NB4 (cell line): ENCODE measurements at places on chromosomes 6 and 20.

DNA sequence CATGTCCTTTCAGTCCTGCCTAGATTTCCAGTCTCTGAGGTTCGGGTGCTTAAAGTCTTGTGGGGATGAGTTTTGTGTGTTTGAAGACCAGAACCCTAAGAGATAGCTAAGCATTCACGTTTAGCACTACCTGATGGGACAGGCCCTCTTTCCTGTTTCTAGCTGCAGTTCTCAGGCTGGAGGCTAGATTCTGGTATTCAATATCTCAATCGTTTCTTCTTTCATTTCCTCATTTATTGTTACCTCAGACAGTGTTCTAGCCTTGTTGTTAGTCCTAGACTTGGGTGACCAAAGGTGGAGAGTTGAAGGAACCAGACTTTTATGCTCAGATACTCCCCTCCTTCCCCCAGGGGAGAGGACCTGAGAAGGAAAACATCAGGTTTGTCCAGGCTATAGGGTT lies 16.8 kb downstream of the CEP250 start:
- no peak for DNase-seq

DNA sequence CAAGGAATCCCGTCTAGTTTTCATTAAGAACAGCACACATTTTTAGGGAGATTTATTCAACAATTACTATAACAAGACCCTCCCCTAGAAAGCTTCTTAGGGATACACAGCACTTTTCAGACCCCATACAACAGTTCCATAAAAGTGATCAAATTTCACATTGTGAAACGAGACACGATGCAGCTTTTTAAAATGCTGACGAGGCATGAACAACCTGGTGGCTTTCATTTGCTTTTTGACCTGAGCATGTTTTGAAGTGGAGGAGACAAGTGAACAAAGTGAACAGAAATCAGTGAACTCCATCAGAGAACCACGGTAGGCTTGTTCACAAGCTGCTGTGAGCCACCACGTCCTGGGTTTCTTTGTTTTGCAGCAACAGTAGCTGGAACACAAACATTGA lies 112.2 kb downstream of the PCSK2 start:
- DNase-seq = no peak

DNA sequence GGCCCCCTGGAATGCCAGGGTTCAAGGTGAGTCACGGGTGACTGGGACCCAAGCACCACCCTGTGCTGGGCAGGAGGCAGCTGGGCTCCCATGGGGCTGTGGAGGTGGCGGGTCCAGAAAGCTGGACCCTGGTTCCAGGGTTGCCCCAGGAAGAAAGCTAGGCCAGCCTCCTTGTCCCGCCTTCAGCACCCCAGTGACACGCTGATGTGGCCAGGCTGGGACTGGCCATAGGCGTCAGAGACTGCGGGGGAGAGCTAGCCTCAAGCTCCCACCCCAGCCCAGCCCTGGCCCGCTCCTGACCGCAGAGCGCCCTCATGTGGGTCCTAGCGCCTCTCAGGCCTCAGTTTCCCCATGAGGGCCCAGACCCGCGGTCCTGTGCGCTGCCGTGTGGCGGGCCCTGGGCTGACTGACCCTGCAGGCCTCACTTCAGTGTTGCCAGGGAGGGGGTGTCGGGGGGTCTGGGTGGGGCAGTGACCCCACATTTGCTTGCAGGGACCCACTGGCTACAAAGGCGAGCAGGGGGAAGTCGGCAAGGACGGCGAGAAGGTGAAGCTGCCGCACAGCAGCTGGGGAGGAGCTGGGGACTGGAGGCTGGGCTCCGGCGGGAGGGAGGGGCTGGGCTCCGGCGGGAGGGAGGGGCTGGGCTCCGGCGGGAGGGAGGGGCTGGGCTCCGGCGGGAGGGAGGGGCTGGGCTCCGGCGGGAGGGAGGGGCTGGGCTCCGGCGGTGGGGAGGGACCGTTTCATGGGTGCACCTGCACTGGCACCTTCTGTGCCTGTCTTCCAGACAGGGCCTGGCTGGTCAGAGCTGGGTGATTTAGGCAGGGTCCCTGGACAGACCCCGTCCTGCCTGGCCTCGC lies 7.9 kb downstream of the COL9A3 start:
- DNase-seq = peak; percentile 88

GRCh38 chr6:148864941-148865340 lies 118.1 kb downstream of the UST start:
- no peak for DNase-seq

DNA sequence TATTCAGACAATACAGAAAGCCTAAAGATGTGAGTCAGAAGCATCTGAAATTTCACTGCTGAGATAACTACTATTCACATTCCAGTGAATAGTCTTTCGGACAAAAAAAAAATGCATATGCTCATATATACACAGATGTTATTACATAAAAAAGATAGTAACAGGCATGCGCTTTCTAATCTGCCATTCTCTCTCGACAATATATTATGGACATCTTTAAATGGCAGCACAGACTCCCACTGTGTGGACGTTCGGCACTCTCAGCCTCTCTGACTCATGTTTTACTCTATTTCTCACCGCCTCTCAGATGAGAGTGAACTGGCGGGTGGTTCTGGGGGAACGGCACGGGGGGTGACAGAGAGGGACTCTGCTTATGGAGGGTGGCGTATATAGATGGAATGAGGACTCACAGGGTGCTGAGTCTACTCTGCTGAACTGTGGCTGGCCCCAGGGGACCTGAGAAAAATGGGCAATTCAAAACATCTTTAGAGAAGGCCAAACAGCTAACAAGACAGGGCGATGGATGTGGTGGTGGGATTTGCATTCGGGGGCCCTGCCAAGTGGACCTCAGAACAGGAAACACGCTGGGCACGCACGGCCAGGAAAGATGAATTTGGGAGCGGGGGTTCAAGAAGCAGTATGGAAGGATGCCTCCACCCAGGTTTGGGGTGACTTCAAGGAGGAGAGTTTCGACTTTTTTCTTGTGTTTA lies 68.9 kb downstream of the MDGA1 start:
- no peak for DNase-seq

- no peak for DNase-seq
Observed at GRCh38 chr20:43238266-43238665, 48.6 kb upstream of the PTPRT start.

DNA sequence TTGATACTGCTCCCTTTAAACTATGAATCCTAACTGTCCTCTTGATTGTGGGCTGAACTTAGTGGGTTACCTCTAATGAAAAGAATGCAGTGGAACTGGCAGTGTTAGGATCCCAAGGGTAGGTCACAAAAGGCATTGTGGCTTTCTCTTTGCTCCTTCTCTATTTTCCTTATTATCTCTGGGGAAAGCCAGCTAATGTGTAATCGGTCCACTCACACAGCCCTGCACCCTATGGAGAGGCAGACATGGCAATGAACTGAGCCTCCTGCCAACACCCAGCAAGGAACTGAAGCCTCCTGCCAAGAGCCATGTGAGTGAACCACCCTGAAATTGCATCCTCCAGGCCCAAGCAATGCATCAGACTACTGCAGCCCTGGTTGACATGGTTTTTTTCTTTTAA lies 24.6 kb upstream of the ZNF133 start:
- no peak for DNase-seq

DNA sequence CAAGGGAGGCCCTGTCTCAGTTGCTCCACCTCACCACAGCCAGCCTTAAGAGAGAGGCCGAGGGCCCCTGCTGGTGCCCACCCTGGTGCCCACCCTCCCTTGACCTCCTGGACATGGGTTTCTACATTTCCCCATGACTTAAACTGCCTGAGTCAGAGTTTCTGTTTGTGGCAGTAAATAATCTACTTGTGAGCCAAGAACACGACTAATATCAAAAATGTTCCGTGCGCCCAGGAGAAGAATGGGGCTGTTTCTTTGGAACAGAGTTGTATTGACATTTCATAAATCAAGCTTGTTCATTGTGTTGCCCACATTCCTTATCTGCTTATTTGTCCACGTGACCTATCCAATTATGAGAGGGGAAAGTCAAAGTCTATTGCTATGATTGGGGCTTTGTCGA lies 143.5 kb downstream of the ANKRD60 start:
- DNase-seq = no peak

- DNase-seq = no peak
Observed at GRCh38 chr6:17226786-17227233, 54.4 kb upstream of the RBM24 start.

DNA sequence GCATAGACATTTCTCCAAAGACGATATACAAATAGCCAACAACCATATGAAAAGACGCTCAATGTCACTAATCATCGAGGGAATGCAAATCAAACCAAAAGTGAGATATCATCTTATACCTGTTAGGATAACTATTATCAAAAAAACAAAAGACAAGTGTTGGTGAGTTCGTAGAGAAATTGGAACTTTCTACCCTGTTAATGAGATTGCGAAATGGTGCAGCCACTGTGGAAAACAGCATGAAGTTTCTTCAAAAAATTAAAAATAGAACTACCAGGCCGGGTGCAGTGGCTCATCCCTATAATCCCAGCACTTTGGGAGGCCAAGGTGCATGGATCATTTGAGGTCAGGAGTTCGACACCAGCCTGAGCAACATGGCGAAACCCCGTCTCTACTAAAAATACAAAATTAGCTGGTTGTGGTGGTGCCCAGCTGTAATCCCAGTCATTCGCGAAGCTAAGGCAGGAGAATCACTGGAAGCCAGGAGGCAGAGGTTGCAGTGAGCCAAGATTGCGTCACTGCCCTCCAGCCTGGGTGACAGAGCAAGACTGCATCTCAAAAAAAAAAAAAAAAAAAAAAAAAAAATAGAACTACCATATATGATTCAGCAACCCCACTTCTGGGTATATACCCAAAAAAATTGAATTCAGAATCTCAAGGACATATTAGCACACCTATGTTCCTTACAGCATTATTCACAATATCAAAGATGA lies 170.0 kb upstream of the ZNF184 start:
- no peak for DNase-seq

DNA sequence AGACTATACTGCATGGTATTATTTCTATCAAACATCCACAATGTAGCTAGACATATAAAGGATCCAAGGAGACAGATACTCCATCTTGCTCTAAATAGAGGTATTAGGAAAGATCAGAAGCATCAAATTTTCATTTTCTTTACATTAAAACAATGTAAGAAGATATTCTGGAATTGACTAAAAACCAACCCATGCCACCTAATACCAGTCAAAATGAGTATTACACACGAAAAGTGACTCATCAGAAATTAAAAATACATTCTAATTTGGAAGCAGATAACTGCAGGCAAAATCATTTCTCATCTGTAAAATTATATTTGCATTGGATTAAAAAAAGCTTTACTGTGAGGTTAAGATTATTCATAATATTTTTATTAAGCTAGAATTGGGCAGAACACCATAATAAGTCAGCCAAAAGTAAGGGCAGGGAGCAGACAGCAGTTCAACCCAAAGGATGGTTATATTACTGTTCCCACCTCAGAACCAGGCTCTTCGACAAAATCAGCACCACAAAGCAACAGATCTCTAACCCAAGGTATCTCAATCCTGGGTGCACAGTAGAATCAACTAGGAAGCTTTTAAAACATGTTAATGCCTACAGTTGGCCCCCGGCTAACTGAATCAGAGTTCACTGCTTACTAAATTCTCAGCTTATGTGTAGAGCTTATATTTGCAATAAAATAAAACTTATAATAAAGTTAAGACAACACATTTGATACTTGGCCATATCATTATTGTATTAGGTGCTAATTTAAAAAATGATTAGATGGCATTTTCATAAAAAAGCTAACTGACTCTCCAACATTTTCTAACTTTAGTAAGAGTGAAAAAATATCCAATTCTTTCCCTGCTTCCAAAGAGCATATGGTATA lies 35.2 kb downstream of the SAMD3 start:
- no peak for DNase-seq

DNA sequence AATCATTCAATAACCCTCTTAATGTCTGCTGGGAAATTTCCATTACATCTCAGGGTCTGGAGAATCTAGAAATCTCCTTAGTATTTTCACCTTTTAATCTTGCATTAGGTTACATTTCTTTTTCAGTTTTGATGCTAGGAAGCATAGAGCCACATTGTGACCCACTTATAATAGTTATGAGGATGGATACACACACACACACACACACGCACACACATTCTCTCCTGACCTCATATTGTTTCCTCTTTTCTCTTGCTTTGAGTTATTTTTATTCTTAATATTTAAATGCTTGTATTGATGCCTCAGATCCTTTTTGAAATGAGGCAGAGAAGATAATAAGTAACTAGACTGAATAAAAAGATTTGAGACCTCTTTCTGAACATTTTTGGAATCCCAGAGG lies 128.4 kb downstream of the KLHL32 start:
- no peak for DNase-seq
